Articular chondrocyte of knee joint (primary cell): ENCODE measurements at places on chromosomes 6 and 20. TPM values are rescaled to one million over a fixed set of nuclear protein-coding genes. Genes with fewer than 3 reads are reported as not detected.

The POPDC3 gene
- 71.8 and 73.3 TPM in 2 replicates for total RNA-seq

The OR10C1 gene
- not detected in 2 replicates for total RNA-seq

The AIF1 gene
- total RNA-seq: not detected in 2 replicates

The MDFI gene
- total RNA-seq: 4.0 and 7.8 TPM in 2 replicates
